Cerebellar nuclear complex (tissue), 1 donor: ENCODE measurements at places on chromosomes 13 and 19.

GRCh38 chr13:29931696-29932095 lies 81.3 kb upstream of the UBL3 start:
- no peak for DNase-seq

DNA sequence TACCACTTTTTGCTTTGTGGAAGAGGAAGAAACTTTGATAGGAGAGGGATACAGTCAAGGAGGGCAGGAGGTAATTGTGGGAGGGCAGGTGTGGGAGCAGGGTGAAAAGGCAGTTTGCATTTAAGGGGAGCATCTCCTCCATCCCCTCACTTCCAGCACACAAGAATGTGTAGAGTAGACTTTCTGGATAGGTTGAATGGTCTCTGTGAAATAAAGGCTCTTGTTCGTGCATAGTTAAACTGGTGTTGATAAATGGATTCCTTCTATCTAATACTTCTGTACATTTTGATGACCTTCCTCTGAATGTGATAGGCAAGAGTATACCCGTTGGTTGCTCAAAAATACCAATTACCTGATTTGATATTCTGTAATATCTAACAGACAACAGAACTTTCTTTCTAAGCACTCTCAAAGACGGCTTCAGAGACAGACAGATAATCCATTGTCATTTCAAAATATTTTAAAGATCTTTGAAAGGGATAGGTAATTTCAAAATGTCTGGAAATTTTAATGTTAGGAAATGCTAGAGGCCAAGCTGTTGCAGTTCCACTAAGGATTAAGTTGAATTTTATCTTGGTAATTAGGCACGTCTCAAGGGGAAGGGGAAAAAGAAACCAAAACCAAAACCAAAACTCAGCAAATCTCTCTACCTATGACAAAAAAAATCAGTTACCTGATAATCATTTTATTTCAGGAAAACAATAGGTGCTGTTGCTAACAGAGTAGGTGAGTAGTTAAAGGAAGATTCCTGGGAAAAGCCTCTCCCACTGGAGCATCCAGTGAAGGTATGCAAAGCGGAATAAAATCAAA lies 302.6 kb downstream of the COG6 start:
- DNase-seq: no peak

GRCh38 chr13:19561585-19561984 lies 253 bp upstream of the TPTE2 start:
- DNase-seq: no peak

- no peak for DNase-seq
These were observed 19.2 kb downstream of the RYR1 start for GRCh38 chr19:38452430-38453366.

GRCh38 chr13:106340249-106340648 lies 195.2 kb downstream of the EFNB2 start:
- no peak for DNase-seq

DNA sequence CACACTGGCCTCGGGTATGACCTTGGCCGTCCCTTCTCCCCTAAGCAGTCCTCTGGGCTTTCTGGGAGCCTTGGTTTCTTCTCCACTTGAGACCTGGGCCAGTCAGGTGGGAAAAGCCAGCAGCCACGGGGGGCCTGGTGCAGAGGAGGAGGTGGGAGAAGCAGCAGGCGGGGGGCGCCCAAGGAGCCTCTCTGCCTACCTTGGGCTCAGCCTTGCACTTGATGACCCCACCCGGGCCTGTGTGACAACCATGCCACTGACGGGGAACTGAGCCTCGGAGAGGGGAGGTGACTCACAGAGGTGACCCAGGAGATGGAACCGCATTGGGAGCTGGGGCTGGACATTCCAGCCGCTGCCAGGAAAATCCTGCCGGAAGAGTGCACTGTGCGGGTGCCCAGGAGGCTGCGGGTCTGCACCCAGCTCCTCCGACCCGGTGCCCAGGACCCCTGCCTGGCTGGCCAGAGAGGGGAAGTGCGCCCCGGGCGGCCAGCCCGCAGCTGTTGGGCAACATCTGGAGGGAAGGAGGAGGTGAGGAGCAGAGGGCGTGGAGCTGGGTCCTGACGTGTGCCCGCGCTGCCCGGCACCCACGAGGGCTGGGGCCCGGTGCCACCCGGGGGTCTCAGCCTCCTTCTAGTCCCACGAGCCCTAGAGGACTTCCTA lies 23.4 kb upstream of the SLC7A10 start:
- no peak for DNase-seq

DNA sequence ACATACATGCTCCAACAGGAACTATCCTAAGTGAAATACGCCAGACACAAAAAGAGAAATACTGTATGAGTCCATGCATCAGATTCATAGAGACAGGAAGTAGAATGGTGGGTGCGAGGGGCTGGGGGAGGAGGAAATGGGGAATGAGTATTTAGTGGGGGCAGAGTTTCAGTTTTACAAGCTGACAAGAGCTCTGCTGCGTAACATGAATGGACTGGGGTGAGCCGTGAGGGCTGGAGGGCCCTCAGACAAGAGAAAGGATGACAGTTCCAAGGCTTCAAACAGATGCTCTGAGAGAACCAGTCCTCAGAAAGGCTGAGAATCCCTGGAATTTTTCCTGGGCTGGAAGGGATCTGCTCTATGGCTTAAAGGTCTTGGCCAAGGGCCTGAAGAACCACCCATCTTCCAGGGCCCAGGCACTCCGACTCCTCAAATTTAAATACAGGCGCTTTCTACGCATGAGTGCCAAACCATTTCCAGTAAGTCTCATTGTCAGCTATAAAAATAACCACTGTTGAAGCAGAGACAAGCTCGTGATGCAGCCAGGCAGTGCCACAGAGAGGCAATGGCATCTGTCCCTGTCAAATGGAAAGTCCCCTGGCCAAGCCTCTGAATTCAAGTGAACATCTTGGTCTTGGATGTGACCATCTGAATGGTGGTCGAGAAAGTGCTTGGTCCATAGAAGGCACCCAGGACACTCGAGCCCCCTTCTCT lies 17.5 kb downstream of the KLF2 start:
- no peak for DNase-seq

DNA sequence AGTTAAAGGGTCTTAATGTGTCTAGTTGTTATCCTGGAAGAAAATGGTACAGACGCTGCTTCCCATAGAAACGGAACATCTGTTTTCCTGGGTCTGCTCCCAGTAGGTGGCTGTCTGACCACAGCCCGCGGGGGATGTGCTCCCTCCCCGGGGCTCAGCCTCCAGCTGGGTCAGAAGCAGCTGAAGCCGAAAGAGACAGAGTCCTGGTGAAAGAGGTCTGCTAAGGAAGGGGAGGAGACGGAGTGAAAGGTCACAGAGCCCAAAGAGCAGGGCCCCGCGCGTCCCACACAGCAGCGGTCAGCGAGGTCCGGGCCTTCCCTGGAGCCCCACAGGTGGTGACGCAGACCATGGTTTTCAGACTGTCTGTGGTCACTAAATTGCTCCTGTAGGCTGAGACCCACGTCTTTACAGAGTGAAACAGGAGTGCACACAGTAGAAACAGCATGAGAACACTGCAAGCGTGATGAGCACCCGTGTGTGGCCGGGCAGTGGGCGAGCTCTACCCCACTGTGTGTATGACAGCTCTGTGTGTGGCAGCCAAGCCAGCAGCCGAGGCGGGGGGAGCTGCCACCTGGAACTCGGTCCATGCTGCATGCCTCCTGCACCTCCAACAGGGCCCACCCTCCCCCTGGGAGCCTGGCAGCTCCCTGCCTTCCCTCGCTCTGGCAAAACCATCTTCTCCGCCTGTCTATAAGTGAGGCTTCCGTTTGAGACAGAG lies 52.0 kb upstream of the C13orf46 start:
- no peak for DNase-seq

- DNase-seq: no peak
These were observed 34.2 kb downstream of the ANKRD10 start for GRCh38 chr13:110880627-110881026.

DNA sequence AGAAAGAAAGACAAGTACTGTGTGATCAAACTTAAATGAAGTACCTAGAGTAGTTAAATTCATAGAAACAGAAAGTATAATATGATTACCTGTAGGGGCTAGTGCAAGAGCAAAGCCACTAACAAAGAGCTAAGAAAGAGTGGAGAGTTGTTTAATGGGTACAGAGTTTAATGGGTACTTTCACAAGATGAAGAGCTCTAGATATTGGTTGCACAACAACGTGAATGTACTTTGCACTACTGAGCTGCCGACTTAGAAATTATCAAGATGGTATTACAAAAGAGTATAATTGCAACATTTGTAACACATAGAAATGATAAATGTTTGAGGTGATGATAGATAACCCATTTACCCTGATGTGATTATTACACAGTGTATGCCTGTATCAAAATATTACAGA lies 140.3 kb upstream of the GPC6 start:
- DNase-seq: no peak

DNA sequence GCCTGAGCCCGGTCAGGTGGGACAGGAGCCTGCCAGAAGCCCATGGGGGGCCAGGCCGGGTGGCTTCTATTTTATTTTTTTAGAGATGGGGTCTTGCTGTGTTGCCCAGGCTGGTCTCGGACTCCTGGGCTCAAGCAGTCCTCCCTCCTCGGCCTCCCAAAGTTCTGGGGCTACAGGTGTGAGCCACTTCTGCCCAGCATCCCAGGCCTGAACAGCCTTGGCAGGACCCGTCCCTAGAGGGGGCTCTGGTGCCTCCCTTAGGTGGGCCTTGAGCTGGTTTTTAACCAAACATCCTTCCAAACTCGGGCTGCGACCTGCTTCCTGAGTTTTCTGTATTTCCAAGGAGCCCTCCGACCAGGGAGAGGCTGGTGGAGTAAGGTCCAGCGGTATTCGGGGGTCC lies 10.5 kb downstream of the COMP start:
- DNase-seq: no peak

GRCh38 chr19:35533822-35534392 lies 651 bp downstream of the GAPDHS start:
- no peak for DNase-seq

GRCh38 chr13:104296286-104296685 lies 1230.1 kb upstream of the SLC10A2 start:
- DNase-seq: no peak

DNA sequence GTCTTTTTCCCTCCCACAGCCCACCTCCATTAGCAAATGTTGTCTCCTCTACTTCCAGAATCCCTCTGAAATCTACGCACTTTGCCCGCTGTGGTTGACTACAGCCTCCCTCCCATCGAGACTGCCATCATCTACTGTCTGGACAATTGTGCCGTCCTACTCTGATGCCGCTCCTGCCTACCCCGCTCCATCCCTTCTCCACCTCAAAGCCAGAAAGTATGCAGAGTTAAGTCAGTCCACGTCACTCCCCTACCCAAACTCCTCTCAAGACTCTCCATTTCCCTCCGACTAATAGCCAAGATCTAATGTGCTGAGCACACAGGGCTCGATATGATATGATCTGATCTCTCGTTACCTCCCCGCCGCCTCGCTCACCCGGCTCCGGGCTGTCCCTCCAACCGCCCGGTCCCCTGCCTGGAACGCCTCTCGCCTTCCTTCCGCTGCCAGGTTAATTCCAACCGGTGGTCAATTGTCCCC lies 556 bp downstream of the CACTIN start:
- no peak for DNase-seq

DNA sequence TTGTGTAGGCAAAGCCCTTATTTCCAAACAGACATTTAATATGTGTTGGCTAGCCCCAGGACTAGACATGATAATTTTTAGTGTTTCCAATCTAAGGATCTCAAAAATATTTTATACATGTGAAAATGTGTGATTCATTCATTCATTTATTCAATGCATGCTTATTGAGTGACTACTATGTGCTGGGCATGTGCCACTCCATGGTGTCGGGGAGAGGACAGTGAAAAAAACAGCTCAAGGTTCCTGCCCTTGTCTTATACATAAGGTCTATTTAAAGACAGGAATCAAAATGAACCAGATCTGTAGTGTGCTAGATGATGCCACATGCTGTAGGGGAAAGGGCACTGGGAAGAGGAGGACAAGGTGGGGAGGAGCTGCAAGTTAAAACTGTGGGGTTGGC lies 36.5 kb downstream of the GJA3 start:
- DNase-seq: no peak

DNA sequence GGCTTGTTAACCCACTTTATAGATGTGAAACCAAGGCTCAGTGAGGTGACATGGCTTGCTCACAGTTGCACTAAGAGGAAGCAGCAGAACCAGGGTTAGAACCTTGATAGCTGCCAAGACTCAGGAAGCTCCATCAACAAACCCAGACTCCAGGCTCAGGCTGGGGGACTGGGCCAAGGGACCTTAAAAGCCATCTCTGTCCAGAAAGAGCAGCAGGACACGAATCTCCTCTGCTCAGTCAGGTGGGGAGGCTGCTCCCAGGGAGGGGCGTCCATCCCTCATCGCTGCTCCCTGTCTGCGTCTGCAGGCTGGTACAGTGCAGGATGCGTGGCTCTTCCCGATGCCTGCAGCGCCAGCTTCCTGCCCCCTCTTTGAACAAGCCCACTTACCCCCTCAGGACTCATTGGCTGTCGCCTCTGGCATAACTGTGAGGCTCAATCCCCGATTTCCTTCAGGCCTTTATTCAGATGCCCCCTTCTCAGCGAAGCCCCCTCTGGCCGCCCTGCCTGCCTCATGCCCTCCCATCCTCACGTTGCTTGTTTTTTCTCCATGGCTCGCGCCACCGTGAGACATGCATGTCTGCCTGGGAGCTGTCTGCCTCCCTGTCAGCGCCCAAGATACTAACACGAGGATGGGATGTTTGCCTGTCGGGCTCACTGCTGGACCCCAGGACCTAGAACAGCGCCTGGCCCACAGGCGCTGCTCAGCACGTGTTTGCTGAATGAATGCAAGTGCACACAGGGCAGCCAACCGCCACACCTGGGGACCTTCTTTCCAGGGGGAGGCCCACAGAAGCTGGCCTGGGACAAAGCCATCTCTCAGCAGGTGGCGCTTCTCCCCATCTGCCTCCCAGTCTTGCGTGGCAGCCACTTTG lies 21.5 kb downstream of the AKT2 start:
- peak; percentile 16 for DNase-seq

DNA sequence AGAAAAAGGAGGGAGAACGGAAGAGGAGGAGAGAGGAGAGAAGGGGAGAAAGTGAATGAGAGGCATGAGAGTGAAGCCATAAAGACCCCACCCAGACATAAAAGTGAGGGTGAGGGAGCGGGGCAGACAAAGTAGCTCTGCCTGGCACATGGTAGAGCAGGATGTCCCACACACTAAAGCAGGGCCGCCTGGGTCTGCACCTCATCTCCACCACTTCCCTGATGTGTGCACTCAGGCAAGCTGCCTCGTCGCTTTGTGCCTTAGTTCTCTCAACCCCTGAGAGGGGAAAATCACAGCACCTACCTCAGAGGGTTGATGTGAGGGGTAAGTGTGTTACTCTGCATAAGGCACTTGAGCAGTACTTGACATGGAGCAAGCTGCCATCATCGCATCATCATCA lies 488.1 kb downstream of the COG6 start:
- no peak for DNase-seq

GRCh38 chr13:24202215-24202614 lies 41.7 kb downstream of the SPATA13 start:
- DNase-seq: no peak

GRCh38 chr13:29722415-29722814 lies 126.9 kb upstream of the SLC7A1 start:
- no peak for DNase-seq

GRCh38 chr13:111573801-111574200 lies 253.4 kb downstream of the TEX29 start:
- DNase-seq: no peak

DNA sequence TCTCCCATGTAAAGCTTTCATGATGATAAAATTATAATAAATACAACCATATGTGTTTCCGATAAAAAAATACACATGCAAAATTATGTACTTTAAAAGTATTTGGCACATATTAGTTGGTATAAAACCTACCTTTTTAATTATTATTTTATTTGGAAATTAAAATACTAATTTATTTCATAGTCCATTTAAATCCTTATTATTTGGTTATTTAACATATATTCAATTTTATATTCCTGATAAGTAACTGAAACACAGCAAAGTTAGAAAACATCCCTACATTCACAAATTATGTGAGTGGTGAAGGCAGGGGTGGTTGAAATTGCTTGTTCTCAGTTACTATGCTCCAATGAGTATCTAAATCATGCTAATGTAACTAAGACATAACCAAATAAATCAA lies 920.5 kb downstream of the SLITRK1 start:
- DNase-seq: no peak
